ENCODE measurements at places on chromosomes 6 and 20.

- no peak for DNase-seq
Measured at GRCh38 chr20:15191082-15191723, 853.8 kb upstream of the FLRT3 start.

DNA sequence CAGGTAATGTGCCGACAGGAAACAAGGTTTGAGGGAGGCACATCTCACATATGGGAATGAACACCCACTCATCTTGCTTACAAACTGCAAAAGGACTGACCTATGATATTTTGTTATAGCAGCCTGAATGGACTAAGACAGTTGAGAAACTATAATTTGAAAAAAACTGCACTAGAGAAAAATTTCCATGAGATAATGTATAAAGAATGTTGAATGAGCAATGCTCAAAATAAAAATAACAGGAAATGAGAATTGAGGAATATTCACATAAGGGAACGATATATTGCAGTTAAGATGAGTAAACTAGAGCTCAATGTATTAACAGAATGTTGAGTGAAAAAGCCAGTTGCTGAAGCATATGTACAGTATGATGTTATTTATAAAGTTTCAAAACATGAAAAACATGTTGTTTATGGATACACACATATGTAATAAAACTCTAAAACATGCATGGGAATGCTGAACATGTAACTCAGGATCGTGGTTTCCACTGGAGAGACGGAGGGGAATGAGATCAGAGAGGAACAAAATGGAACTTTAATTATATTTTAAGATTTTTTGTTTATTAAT is 6.3 kb upstream of the TBC1D22B start:
- no peak for DNase-seq

GRCh38 chr6:136486357-136486756 is 63.9 kb downstream of the MAP7 start:
- DNase-seq = no peak

DNA sequence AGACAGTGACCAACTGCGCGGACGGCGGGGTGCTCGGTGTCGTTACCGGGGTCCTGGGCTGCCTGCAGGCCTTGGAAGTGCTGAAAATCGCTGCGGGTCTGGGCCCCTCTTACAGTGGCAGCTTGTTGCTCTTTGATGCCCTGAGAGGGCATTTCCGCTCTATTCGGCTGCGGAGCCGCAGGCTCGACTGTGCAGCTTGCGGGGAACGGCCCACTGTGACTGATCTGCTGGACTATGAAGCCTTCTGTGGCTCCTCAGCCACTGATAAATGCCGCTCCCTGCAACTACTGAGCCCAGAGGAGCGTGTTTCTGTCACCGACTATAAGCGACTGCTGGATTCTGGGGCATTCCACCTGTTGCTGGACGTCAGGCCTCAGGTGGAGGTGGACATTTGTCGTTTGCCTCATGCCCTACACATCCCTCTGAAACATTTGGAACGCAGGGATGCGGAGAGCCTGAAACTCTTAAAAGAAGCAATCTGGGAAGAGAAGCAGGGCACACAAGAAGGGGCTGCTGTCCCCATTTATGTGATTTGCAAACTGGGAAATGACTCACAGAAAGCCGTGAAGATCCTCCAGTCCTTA is 1.0 kb downstream of the MOCS3 start:
- no peak for DNase-seq

DNA sequence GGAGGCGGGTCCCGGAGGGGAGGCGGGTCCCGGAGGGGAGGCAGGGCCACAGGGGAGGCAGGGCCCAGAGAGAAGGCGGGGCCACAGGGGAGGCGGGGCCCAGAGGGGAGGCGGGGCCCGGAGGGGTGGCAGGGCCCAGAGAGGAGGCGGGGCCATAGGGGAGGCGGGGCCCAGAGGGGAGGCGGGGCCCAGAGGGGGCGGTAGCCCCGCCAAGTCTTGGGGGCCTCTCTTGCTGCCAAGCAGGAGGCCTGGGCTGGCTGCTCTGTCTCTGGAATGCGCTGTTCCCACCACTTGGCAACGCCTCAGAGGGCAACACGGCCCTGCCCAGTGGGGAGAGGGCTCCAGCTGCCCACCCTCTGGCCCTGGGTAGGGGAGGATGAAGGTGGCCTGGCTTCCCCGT is 80.5 kb downstream of the YTHDF1 start:
- no peak for DNase-seq

GRCh38 chr6:168606722-168607121 is 165.7 kb downstream of the SMOC2 start:
- no peak for DNase-seq

GRCh38 chr6:132236744-132237143 is 164.5 kb downstream of the MOXD1 start:
- DNase-seq = no peak

- DNase-seq = no peak
Measured at GRCh38 chr6:151098166-151098565, 141.6 kb upstream of the AKAP12 start.

DNA sequence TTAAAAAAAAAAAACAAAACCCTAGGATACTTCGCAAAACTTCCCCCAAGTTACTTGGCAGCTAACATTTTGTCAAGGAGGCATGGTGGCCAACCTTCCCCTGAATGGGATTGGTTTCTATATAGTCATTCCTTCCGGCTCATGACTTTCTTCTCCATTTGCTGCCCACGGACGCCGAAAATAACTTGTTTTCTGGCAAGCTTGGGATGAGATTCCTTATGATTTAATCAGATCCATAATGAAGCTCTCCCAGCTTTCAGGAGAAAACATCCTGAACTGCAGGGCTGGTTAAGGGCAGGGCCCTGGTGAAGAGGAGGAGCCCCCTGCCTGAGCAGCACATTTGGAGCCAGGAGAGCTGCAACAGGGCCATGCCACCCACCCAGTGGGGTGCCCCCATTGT is 49.9 kb downstream of the PPP1R16B start:
- no peak for DNase-seq

DNA sequence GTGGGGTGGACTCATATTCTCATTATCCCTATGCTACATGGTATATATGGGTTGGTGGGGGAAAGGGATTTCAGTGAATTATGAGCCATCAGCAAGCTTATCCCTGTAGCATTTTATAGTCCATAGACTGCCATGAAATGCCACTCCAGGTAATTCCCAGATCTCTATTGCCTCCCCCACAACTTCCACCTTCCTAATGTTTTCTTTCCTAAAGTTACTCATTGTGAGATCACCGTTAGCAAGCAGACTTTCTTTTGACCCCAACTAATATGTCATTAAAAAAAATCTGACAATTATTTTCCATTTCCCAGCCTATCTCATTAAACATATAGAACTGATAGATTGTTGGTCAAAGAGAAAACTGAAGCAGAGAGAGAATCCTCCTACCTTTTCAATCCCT is 40.7 kb upstream of the TBX18 start:
- no peak for DNase-seq

DNA sequence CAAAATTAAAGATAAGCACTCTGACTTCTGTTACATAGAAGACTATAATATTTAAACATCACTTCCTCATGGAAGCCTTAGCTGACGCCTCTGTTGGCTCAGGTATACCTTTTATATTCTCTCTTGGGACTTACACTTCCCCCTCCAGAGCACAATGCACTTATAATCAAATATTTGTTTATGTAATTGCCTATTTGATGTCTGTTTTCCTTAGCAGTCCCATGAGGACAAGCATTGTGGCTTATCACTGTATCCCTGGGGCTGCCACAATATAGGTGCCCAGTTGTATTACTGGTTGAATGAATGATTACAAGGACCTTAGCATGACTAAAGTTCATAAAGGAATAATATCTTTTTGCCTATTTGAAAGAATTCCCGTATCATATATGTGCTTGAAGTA is 186.7 kb upstream of the VGLL2 start:
- no peak for DNase-seq

- DNase-seq = no peak
Measured at GRCh38 chr6:1858196-1858595, 248.5 kb downstream of the FOXC1 start.

GRCh38 chr20:40753472-40753871 is 64.4 kb upstream of the MAFB start:
- DNase-seq = no peak

GRCh38 chr6:104599821-104600638 is 259.7 kb downstream of the HACE1 start:
- no peak for DNase-seq

- no peak for DNase-seq
Measured at GRCh38 chr20:1863296-1863695, 31.9 kb upstream of the SIRPA start.

DNA sequence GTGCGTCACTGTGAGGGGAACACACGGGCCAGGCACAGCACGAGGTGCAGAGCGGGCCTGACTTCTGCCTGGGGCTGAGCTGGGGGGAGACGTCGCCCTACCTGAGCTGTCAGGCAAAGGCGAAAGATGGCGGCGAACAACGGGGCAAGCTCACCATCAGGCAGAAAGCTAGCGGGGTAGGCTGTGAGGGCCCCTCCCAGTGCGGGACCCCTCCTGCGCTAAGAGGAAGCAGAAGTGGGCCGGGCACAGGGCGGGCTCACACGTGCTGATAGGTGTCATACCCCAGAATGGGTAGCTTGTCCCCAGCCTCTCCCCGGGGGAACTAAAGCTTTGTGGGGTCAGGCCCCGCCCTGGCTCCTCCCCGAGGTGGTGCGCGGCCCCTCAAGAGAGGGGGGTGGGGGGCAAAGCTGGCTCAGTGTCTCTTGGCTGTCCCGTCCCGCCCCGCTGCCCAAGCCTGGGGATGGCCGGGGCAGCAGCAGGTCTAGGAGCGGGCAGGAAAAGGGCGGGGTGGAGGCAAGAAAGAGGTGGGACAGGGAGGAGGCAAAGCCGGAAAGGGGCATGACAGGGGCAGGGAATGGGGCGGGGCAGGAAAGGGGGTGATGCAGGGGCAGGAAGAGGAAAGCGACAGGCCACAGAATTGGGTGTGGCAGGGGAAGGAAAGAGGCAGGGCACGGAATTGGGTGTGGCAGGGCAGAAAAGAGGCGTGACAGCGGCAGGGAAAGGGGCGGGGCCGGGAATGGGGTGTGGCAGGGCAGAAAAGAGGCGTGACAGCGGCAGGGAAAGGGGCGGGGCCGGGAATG is 14.7 kb downstream of the UCKL1 start:
- peak; percentile 59 for DNase-seq

DNA sequence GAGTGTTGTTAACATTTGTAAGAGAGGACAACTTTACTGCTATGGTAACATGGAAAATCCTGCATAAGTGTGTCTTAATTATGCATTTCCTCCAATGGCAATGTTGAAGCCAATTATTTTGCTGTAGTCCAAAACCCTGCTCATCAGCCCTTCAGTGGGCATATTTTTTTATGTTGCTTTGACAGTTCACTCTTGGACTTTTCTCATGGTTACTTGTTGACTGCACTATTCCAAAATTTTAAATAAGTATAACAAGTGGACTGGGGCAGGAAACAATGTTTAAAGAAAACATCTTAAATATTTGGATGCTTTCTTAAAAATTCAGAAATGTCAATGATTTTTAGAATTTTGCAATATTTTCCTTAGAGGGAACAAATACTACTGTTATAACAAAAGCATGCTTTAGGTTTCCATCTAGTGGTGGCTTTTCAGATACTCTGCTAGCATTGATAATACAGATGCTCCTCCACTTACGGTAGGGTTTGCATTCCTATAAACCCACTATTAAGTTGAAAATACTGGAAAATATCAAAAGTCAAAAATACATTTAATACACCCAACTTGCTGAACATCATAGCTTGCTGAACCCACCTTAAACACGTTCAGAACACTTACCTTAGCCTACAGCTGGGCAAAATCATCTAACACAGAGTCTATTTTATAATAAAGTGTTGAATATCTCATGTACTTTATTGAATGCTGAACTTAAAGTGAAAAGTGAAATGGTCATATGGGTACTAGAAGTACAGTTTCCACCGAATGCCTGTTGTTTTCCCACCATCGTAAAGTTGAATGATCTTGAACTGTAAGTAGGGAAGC is 86.4 kb downstream of the ADGRG6 start:
- no peak for DNase-seq

GRCh38 chr6:146859795-146860495 is 261.2 kb downstream of the ADGB start:
- no peak for DNase-seq

GRCh38 chr20:64113444-64113775 is 6.0 kb upstream of the NPBWR2 start:
- DNase-seq = no peak

DNA sequence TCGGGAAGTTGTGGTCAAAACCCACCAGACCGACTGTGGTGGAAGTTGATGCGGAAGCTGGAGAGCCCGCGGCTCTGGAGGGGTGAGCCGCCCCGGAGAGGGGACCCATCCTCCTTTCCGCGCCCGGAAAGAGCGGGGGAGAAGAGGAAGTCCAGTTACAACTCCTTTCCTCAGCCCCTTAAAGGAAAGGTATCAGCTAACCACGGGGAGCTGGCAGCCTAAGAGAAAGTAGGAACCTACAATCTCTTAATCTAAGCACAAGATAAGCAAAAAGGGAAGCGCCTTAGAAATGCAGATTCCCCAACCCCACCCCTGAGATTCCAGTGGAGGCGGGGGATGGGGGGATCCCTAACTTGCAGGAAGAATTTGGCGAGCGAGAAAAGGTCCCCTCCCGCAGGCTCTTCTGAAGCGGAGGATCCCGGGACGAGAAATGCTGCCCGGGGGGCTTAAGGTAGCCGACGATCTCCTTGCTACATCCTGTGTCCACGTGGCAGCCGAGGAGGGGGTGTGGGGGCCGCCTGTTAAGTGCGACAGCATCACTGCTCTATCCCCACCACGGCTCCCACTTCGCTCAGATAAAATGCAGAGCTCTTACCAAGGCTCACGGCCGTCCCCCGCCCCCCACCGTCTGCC is 87.5 kb downstream of the ZFP64 start:
- no peak for DNase-seq

DNA sequence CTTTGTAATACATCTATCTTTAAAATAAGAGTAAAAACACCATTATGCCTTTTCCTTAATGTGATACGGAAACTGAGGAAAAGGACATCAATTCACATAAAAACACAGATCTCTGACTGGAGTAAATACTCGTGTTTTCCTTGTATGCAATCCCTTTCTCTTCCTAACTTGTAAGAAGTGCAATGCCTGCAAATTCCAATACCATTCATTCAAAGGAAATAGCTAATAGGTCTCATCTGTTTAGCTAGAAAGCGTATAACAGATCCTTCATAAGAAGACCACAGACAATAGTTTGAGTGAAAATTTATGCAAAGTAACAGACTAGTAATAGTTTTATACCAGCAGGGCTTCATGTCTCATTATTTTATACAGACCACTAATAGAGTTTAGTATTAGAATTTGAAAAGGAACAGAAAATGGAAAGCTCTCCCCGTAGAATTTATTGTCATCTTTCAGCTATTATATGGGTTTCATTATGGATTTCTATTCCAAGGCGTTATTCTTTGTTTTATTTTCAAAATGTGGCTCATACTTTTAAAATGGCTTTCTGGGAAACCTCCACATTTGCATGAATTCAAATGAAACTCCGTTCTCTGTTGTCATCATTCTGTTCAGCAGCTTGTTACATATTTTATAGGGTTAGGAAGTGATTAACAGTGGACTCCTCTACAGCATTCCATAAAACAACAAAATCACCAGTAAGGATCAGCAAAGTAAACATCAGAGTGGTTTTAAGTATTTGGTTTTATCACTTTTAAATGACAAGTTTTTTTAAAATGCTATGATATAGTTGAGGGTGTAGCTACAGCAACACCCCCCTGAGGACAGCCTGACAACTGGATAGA is 186.7 kb downstream of the BTBD9 start:
- no peak for DNase-seq

Measured in stimulated activated CD4-positive, alpha-beta T cell treated with anti-CD3 and anti-CD28 coated beads, Interleukin-4, amount 100 ng/mL, for 48 hours (primary cell).